Mesothelial cell of epicardium (in vitro differentiated cells): ENCODE measurements at places on chromosomes 4 and X.

DNA sequence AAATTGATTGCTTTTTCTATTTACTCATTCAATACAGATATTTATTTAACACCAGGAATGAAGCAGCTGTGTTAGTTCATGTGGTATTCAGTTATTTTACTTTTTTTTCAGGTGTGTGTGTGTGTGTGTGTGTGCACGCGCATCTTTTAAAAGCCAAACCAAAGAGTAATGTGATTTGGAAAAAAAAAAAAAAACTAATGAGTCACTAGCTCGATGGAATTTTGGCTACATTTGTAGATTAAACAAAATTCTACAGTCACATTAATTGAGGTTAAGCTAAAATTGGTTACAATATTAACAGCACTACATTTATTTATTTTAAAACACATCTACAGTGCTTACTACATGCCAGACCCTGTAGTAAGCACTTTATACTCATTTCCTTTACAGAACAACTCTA, 66.8 kb downstream of the HHIP start:
- no peak for DNase-seq

DNA sequence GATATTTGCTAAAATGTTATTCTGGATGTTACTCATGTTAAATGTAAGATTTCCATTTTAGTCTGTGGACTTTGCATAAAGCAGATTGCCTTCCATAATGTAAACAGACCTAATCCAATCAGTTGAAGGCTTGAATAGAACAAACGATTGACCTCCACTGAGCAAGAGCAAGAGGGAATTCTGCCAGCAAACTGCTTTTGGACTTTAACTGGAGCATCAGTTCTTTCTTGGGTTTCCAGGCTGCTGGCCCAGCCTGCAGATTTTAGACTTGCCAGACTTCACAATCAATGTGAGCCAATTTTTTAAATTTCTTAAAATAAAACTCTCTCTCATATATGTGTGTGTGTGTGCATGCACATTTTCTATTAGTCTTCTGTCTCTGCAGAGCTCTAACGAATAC, 1248.8 kb downstream of the ADGRL3 start:
- DNase-seq: no peak

DNA sequence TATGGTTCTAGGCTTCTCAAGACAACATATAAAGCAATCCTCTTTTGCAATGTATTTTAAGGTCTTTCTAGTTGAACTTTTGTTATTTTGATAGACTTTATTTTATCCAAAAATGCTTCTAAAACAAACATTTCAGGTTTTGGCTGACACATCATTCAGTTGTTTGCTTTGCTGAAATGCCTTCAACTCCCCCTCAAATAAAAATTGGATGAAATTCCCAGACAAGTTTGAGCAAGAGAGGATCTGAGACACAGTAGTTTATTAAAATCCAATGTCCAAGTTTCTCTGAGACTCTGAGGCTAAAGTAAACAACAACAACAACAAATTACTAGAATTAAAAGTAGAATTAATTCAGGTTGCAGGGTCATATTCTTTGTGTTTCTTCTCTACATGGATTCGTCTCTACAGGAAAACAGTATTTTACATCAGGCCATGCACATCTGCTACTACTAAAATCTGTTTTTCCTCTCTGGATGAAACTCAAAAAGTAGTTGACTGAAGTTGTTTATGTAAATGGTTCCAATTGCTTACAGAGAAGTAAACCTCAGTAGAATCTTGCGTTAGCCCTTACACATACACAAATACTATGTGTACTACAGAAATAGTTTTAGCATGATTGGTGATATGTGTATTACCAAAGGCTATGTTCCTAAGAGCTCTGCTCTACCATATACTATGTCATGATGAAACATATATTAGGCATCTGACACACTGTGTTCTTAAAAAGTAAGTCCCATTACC, 64.9 kb downstream of the PRSS12 start:
- DNase-seq: no peak

DNA sequence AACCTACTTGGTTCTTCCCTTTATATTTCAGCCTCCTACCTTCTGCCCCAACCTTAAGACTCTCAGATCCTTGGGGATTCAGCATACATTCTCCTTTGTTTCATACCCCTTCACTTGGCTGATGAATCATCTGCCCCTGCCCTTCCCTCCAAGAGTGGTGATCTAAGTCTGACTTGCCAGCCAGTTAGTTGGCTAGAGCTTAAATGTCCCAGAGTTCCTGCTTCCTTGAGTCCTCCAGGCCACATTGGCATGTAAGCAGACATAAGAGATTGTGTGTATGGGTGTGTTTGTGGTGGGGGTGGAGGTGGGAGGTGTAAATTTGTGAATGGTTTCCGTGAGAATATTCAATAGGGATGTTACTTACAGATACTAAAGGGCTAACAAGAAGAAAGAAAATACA, 3.7 kb upstream of the TEX13D start:
- no peak for DNase-seq

GRCh38 chr4:114109776-114110175, 130.3 kb upstream of the ARSJ start:
- DNase-seq: no peak

DNA sequence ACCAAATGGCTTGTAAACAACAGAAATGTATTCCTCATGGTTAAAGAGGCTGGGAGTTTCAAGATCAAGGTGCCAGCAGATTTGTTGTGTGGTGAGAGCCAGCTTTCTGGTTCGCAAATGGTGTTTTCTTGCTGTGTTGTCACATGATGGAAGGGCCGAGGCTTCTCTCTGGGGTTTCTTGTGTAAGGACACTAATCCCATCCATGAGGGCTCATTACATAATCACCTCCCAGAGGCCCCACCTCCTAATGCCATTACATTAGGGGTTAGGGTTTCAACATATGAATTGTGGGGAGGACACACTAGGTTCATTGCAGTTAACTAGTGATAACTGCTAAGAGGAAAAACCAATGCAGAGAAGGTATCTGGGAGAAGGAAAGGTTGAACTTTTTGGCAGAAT, 103.5 kb upstream of the ENPEP start:
- DNase-seq: no peak

DNA sequence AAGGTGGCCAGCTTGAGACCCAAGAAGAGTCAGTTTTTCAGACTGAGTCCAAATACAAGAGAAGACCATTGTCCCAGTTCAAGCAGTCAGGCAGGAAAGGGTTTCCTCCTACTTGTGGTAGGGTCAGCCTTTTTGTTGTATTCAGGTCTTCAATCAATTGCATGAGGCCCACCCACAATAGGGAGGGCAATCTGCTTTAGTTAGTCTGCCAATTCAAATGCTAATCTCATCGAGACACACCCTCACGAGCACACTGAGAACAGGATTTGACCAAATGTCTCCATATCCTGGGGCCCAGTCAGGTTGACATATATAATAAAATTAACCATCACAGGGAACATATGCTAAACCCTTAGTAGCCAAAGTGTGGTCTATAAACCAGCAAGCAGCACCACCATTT, 75.3 kb upstream of the FRMPD3 start:
- DNase-seq: no peak

GRCh38 chrX:2507196-2507595, 6.4 kb upstream of the DHRSX start:
- no peak for DNase-seq
